Fibroblast of skin of left quadriceps (primary cell): ENCODE measurements at places on chromosomes 7 and 10.

GRCh38 chr7:37212051-37212450 lies 236.6 kb downstream of the ELMO1 start:
- no peak for DNase-seq

- no peak for DNase-seq
Observed at GRCh38 chr7:102101926-102102325, 184.7 kb upstream of the SH2B2 start.

- DNase-seq: no peak
Observed at GRCh38 chr7:96211954-96212353, 109.9 kb downstream of the SLC25A13 start.

DNA sequence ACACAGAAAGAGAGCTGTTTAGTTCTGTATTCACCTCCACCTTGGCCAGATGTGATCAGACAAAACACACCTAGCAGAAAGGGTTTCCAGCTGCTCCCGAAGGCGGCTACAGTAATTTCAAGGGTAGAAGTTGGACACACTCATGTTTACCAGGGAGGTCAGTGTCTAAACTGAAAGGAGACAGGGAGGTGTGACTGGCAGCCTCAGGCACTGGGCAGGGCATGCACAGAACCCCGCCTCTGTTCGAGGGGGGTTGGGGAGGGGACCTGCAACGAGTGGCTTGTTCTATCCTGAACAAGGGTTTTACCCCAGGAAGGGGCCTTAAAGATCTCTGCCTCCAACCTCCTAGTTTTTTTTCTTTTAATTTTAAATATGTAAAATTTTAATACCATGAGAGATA lies 49.6 kb downstream of the BPGM start:
- no peak for DNase-seq

DNA sequence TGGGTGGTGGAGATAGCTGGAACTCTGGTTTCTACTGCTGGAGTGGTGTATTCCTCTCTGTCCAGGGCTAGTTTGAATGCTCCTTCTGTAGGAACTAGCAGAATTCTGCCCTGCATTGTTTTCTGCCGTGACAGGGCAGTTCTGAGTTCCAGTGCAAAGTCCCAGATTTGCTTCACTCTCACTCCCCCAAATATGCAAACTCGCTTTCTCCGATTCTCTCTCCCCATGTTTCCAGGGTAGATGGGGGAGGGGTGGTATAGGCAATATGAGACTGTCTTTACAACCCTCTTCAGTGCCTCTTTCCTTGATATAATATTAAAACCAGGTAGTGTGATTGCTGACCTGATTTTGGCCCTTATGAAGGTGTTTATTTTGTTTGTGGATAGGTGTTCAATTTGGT lies 693.3 kb upstream of the GRM3 start:
- no peak for DNase-seq

DNA sequence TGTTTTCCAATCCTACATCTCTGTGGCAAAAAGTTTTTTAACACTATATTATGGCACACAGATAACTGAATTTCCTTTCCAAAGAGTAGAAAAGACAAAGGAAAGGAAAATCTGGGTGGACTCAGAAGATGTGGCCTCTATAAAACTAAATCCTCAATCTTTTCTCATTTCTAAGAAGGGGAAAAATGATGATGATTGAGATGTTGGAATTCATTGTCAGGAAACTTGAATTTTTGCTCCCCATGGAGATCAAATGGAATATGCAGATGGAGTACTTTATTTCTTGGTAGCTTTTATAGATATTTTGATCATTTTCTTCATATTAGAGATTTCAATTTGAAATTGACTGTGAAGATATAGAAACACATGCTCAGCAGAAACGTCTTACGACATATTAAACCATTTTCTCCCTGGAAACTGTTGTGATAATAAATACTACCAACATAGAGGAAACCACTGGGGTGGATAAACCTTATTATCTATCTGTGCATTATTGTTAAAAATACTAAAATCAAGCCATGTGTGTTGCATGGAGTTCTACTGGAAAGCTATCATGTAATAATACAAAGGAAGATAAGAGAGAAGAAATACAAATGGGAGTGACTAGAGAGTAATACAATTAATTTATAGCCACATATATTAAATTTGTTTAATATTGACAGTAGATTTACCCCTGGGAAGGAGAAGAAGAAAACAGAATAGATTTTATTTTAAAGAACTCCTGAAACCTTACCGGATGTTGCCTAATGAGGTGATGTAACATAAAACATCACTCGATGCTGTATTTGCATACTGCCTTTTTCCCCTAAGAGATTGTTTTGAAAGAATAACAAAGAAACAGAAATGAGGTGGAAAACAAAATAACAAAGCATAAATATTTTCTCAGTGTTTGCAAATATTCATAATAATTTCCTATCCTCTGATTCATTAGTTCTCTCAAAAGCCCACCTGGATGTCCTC lies 931.2 kb upstream of the C7orf33 start:
- no peak for DNase-seq

- DNase-seq: no peak
Observed at GRCh38 chr7:135913404-135913803, 63.8 kb downstream of the MTPN start.

- DNase-seq: no peak
Observed at GRCh38 chr10:93657757-93658156, 44.6 kb downstream of the FRA10AC1 start.

- no peak for DNase-seq
Observed at GRCh38 chr10:64096941-64097340, 575.7 kb downstream of the REEP3 start.

DNA sequence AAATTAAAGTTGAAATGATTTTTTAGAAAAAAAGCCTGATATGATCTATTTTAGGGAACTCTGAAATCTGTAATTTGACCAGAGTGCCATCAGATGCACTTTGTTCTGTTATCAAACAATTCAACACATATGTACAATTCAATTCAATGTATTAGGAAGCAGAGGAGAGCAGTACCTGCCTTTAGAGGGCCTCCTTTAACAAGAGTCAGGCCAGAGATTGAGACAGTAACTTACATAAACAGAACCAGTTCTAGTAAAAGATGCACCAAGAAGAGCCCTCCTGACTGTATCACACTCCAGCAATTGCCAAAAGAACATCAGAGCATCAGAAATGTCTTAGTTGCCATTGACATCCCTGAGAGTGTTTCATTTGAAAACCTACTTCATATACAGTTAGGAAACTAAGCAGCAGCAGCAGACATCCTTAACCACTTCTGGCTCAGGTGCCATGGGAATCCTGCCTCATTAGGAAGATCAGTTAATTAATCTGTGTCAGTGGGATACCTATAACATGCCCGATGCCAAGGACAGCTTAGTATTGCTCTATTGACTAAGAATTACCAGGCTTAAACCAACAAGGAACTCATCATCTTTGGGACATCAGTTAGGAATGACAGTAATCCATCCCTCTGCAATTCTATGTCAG lies 1222.6 kb upstream of the LRRN3 start:
- DNase-seq: no peak

DNA sequence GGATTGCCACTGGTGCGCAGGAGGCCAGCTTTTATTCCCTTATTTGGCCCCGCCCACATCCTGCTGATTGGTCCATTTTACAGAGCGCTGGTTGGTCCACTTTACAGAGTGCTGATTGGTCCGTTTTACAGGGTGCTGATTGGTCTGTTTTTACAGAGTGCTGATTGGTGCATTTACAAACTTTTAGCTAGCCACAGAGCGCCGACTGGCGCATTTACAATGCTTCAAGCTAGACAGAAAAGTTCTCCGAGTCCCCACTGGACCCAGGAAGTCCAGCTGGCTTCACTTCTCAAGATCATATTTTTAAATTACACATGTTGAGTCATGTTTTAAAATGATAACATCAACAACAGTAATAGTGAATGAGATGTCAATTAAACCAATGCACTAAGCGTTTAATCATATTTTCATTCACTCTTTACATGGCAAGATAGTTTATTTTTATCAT lies 128.3 kb downstream of the CUBN start:
- no peak for DNase-seq
